ENCODE measurements at places on chromosomes 3 and 15.

DNA sequence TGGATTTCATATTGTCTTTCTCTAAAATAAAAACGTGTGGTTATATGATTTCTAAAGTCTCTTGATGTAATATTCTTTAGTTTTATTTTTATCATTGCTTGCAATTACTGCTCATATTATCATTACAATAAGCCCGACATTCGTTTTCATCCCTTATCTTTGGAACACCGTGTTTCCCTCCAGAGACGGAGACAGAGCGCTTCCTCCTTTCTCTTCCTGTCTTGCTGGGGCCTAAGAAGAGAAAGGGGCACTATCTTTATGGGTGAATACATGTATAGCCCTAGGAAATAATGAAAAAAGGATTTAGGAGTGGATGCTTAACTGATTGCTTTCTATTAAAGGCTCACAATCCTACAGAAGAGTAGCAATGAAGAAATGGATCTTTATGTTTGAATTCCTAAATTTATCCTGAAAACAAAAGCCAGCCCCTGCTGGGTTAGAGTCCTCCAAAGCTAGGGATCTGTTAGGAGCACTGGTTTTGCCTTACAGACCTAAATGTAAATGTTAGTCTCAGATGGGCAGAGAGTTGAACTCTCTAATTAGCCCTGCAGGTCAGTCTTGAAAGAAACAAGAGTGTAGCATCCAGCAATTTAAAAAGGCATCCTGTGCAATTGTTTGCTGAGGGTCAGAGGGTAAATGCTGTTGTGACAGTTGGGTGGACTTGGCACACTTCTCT lies 145.1 kb downstream of the TP63 start:
- no peak for DNase-seq

DNA sequence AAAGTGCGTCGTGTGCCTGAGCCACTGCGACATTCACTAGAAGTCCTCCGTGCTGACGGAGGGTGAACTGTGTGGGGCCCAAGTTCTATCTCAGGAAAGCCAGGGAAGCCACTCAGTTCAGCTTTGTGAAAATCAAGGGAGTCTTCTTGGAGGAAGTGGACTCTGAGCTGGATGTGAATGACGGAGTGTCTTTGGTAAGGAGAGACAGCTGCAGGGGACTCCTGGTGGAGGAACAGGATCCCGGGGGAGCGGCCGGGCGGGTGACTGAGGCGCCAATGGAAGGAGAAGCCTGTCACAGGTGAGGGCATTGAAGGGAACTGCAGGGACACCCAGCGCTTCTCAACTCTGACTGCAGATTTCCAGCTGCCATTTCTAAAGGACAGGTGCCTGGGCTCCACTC lies 75.6 kb downstream of the APBA2 start:
- DNase-seq, result no peak

- no peak for DNase-seq
Observed at GRCh38 chr3:116084999-116085791, 360.1 kb downstream of the LSAMP start.

GRCh38 chr3:16302082-16302631 lies 37.1 kb downstream of the OXNAD1 start:
- no peak for DNase-seq

GRCh38 chr3:112682361-112682760 lies 41.4 kb upstream of the CCDC80 start:
- no peak for DNase-seq

DNA sequence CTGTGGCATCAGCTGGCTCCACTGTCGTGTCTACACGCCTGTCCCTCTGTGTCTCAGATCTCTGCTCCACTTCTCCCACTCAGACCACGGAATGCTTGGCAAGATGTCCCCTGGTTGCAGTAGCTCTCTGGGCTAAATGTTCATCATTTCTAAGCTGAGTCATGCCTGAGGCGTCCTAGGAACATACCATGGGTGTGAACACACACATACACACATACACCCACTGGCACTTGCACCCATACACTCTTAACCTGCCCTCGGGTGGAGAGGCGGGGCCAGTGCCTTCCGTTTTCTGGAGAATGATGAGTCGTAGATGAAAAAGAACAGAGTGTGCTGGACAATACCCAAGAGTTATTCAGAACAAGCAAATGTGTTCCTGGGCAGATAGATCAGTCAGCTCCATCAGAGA lies 72.4 kb downstream of the SENP2 start:
- no peak for DNase-seq

GRCh38 chr3:59116233-59116537 lies 66.4 kb upstream of the CFAP20DC start:
- DNase-seq, result no peak

GRCh38 chr3:150342896-150343467 lies 65.1 kb upstream of the TSC22D2 start:
- no peak for DNase-seq
